ENCODE measurements at places on chromosomes 7 and 10.

GRCh38 chr10:76149602-76150138 is 718.2 kb downstream of the LRMDA start:
- peaks cover 8% of the 10 kb centered on the region for H3K4me1 ChIP-seq
- H3K27me3 ChIP-seq = no peaks in the 10 kb centered on the region
- no peak for DNase-seq
- H3K27ac ChIP-seq = no peak overlapping the region
- H3K36me3 ChIP-seq = peaks cover 34% of the 10 kb centered on the region

DNA sequence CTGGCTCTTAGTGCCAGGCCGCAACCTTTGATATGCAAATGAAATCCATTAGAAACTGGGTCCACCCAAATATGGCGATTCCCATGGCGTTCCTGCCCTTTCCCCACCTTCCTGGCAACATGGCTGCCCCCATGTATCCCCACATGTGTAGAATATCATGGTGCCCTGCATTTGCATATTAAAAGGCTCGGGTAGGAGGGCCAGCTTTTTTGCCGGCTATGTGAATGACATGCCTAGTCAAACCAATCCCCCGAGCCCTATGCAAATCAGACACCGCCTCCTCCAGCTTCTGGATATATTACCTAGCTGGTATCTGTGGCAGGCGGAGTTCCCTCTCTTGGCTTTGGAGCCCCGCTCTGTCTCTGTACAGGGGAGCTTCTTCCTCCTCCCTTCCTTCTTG is 18.3 kb downstream of the MMS19 start:
- H3K4me3 ChIP-seq = peak overlapping the region; percentile 33
- H3K36me3 ChIP-seq = peaks cover 51% of the 10 kb centered on the region
- H3K4me1 ChIP-seq = peaks cover 4% of the 10 kb centered on the region
- H3K27me3 ChIP-seq = no peaks in the 10 kb centered on the region
- no peak overlapping the region for H3K27ac ChIP-seq

DNA sequence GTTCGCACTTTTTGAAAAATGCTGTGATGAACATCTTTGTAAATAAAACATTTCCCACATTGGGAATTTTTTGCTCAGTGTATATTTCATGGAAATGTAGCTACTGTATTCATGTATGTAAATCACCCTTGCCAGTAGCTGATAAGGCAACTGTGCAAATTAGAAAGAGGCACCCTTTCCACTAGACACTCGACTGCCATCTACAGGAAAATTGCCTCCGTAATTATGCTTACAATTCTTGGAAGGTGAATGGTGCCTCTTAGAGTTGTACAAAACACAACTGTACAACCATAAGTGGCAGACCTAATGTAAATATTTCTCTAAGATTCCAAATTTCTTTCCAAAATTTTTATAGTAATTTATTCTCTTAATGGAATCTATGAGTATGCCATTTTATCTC is 491.7 kb downstream of the CCSER2 start:
- DNase-seq = no peak
- no peaks in the 10 kb centered on the region for H3K27me3 ChIP-seq
- H3K36me3 ChIP-seq = no peaks in the 10 kb centered on the region
- H3K4me3 ChIP-seq = no peak overlapping the region

DNA sequence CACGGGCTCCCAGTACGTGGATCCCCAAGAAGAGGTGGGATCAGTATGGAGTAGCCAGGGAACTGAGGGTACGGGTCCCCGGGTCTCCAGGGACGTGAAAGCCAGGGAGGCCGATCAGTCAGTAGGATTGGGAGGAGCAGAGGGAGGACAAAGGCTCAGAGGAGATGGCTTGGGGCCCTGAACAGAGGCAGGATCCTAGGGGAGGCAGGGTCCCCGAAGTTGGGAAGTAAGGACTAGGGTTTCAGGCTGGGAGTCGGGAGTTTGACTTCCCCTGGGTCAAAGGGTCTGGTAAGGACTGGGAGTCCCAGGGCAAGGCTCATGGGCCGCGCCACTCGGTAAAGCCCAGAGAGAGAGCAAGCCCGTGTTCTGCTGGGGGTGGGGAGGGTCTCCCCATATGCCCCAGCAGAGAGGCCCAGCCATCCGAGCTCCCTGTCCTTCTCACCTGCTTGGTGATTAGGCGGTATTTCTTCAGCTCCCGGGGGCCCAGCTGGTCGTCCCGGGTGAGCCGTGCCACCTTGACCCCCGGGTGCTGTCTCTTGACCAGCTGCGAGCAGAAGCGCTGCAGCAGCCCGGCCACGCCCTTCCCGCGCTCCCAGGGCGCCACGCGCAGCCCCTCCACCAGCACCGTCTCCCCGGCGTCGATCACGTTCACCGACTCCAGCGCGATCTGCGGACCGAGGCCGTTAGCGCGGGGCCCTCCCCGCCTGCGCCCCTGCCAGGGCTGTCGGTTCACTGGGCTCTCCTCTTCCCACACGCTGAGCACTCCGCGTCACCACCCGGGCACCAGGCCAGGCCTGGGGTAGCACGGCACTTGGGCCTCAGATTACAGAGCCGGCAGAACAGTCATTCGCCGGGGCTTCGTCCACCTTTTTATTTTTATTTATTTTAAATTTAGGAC is 7.0 kb downstream of the NAT16 start:
- peak overlapping the region; percentile 79 for H3K4me3 ChIP-seq
- H3K27ac ChIP-seq = no peak overlapping the region
- H3K4me1 ChIP-seq = peaks cover 8% of the 10 kb centered on the region

- H3K4me1 ChIP-seq = peaks cover 2% of the 10 kb centered on the region
- no peak overlapping the region for H3K27ac ChIP-seq
- H3K27me3 ChIP-seq = no peaks in the 10 kb centered on the region
- H3K36me3 ChIP-seq = no peaks in the 10 kb centered on the region
- no peak overlapping the region for H3K4me3 ChIP-seq
Observed at GRCh38 chr10:29874606-29875269, 184.6 kb downstream of the JCAD start.

GRCh38 chr7:92397542-92397941 is 49.7 kb upstream of the GATAD1 start:
- H3K4me3 ChIP-seq = no peak overlapping the region
- no peaks in the 10 kb centered on the region for H3K4me1 ChIP-seq
- no peak for DNase-seq
- no peak overlapping the region for H3K27ac ChIP-seq

GRCh38 chr10:107496594-107496993 is 332.1 kb upstream of the SORCS1 start:
- H3K4me1 ChIP-seq = no peaks in the 10 kb centered on the region
- H3K4me3 ChIP-seq = no peak overlapping the region
- H3K27me3 ChIP-seq = no peaks in the 10 kb centered on the region
- H3K27ac ChIP-seq = no peak overlapping the region
- no peak for DNase-seq
- no peaks in the 10 kb centered on the region for H3K36me3 ChIP-seq

DNA sequence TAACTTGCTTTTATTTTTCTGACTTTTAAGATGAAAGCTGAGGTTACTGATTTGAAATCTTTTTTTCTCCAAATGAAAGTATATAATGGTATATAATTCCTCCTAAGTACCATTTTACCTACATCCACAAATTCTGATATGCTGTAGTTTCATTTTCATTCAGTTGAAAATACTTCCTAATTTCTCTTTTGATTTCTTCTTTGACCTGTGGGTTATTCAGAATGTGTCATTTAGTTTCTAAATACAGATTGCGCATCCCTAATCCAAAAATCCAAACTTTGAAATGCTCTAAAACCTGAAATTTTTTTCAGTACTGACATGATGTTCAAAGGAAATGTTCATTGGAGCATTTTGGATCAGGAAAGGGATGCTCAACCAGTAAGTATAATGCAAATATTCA is 168.7 kb downstream of the CELF2 start:
- H3K4me3 ChIP-seq = no peak overlapping the region
- H3K4me1 ChIP-seq = no peaks in the 10 kb centered on the region
- DNase-seq = no peak

- no peak overlapping the region for H3K27ac ChIP-seq
- no peaks in the 10 kb centered on the region for H3K27me3 ChIP-seq
- peaks cover 2% of the 10 kb centered on the region for H3K4me1 ChIP-seq
Observed at GRCh38 chr10:70695241-70696030, 23.1 kb downstream of the ADAMTS14 start.

DNA sequence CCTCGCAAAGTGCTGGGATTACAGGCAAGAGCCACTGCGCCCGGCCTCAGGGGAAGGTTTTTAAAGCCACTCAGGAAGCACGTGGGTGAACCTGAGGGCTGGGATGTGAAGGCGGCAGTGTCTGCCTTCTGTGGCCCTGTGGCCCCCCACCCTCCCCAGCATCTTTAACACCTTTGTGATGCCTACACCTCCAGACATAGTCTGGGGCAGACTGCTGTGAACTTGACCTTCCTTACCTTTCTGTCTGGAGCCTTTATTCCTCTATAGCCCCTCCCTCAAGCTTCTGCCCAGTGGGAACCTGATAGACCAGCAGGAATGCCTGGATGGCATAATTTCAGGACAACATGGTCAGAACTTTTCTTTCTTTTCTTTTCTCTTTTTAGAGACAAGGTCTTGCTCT is 550.2 kb downstream of the GALNT17 start:
- H3K27me3 ChIP-seq = no peaks in the 10 kb centered on the region
- H3K4me1 ChIP-seq = no peaks in the 10 kb centered on the region
- no peak for DNase-seq
- no peak overlapping the region for H3K27ac ChIP-seq
- H3K36me3 ChIP-seq = peaks cover 23% of the 10 kb centered on the region

GRCh38 chr7:139648391-139648861 is 124.9 kb downstream of the CLEC2L start:
- no peak overlapping the region for H3K4me3 ChIP-seq
- no peaks in the 10 kb centered on the region for H3K36me3 ChIP-seq
- H3K4me1 ChIP-seq = no peaks in the 10 kb centered on the region
- H3K27ac ChIP-seq = no peak overlapping the region
- DNase-seq = no peak
- H3K27me3 ChIP-seq = no peaks in the 10 kb centered on the region

DNA sequence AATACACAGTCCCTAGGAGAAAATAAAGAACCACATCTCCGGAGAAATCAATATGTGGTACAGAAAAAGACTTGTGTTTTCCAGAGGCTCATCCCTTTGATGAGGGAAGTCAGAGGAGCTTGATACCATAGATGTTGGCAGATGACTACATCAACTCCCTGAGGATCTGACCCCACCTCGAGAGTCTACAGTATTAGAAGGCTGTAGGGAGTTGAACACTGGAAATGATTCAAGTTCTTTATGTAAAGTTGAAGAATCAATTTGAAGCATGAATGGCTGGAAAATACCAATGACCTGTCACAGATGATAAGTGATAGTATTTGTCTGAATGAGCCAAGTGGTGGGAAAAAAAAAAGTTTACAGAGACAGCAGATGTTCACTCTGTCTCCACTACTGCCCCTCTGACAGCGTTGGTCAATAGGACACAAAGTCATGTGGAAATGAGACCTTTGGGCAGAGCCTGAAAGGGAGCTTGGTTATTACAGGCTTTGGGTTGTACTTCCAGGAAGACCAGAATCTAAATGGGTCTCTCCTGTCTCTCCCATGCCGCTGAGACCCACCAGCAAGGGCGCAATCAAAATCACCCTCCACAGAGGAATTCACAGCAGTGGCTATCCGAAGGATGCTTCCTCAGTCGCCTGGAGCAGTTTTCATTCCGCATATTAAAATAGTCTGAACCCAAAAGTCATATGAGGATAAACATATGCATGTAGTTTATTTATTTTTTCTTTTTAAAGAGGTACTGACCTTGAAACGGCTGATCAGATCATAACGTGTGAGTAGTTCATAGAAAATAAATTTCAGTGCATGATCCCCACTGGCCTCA is 185.7 kb downstream of the PPP1R17 start:
- no peaks in the 10 kb centered on the region for H3K27me3 ChIP-seq
- H3K27ac ChIP-seq = no peak overlapping the region
- no peaks in the 10 kb centered on the region for H3K36me3 ChIP-seq

- no peaks in the 10 kb centered on the region for H3K27me3 ChIP-seq
- no peak for DNase-seq
- H3K4me1 ChIP-seq = no peaks in the 10 kb centered on the region
- H3K27ac ChIP-seq = no peak overlapping the region
- no peak overlapping the region for H3K4me3 ChIP-seq
Observed at GRCh38 chr7:148374396-148375259, 215.9 kb upstream of the C7orf33 start.

GRCh38 chr10:1933215-1933614 is 195.9 kb upstream of the ADARB2 start:
- H3K4me3 ChIP-seq = no peak overlapping the region
- no peaks in the 10 kb centered on the region for H3K27me3 ChIP-seq
- no peaks in the 10 kb centered on the region for H3K4me1 ChIP-seq

Measured in H9 (cell line).